ENCODE measurements at places on chromosomes 3 and 15.

- DNase-seq = no peak
These were observed 19.8 kb downstream of the TYRO3 start for GRCh38 chr15:41578736-41579383.

GRCh38 chr15:66928784-66929183 is 136.6 kb upstream of the SMAD3 start:
- no peak for DNase-seq

GRCh38 chr3:137787529-137787928 is 23.4 kb downstream of the SOX14 start:
- no peak for DNase-seq

- DNase-seq = no peak
These were observed 90.1 kb upstream of the RGMA start for GRCh38 chr15:93179072-93179471.

- DNase-seq = peak; percentile 22
These were observed 175.4 kb downstream of the MBNL1 start for GRCh38 chr3:152444029-152444641.

- no peak for DNase-seq
These were observed 851.2 kb upstream of the NR2F2 start for GRCh38 chr15:95479308-95479707.

DNA sequence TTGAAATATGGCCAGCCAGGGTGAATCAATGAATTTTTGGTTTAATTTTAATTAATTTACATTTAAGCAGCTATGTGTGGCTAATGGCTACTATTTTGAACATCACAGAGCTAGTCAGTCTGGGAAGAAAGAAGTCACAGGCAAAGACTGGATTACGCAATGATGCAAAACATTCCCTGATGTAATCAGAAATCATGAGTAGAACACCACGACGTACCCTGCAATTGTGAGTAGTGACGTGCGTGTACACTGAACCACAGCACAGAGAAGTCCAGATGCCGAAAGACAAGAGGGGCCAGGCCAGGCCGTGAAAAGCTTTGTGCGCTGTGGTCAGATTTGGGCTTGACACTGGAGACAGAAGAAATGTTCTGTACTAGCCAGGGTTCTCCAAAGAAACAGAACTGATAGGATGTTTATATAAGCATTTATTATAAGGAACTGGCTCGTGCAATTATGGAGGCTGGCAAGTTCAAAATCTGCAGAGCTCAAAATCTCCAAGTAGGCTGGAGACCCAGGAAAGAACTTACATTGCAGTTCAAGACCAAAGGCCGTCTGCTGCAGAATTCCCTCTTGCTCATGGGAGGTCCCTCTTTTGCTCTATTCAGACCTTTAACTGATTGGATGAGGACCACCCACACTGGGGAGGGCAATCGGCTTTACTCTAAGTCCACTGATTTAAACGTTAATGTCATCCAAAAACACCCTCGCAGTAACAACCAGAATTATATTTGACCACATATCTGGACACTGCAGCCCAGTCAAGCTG is 44.6 kb downstream of the SH3BP5 start:
- no peak for DNase-seq

DNA sequence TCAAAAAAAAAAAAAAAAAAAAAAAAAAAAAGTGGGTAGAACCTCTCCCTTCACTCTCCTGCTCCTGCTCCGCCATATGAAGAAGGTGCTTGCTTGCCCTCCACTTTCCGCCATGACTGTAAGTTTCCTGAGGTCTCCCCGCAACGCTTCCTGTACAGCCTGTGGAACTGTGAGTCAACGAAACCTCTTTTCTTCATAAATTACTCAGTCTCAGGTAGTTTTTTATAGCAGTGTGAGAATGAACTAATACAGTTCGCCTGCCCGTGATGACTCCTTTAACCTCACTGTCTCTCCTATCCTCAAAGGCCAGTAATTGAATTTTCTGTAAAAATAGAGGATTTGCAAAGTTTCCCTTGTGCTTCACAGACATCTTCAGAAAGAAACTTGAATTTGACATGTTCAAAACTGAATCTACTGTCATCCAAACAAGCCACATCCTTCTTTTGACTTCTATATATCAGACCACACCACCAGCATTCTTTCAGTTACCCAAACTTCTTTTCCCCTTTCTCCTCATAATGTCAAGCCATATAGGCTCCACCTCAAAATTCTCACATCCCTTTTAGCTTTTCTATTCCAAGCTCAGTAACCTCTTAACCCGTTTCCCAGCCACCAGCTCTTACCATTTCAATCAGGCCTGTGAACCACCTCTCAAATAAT is 44.3 kb downstream of the P2RY1 start:
- DNase-seq = no peak

DNA sequence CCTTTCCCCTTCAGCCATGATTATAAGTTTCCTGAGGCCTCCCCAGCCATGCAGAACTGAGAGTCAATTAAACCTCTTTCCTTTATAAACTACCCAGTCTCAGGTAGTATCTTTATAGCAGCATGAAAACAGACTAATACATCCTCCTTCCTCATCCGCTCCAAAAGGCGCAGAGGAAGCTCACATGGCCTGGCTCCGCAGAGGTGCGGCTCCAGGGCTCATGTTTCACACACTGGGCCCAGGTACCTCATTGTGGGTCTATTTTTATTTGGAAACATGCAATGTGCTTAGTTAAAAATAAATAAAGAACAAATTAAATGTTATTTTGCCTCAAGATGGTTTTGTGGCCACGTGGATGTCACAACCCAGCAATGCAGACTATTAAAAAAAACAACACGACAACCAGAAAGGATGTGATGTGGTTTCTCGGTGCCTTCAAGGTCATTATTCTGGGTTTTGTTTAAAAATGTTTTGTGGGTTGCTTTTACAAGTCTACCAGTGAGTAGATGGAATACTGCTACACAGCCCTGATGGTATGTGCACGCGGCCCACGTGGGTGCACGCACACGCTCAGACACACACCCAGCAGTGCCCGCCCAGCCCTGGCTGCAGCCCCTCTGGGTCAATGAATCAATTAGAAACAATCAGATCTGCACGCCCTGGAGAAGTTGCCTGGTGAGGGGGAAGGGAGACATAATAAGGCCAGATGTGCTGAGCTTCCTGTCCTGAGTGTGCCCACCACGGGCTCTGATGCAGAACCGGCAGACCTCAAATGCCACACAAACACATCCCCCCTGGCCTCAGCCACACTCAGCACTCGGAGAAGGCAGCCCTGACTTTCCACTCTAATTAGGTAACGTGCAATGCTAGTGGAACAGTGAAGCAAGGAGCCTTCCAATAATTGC is 140.1 kb downstream of the ADAMTS17 start:
- DNase-seq = no peak

DNA sequence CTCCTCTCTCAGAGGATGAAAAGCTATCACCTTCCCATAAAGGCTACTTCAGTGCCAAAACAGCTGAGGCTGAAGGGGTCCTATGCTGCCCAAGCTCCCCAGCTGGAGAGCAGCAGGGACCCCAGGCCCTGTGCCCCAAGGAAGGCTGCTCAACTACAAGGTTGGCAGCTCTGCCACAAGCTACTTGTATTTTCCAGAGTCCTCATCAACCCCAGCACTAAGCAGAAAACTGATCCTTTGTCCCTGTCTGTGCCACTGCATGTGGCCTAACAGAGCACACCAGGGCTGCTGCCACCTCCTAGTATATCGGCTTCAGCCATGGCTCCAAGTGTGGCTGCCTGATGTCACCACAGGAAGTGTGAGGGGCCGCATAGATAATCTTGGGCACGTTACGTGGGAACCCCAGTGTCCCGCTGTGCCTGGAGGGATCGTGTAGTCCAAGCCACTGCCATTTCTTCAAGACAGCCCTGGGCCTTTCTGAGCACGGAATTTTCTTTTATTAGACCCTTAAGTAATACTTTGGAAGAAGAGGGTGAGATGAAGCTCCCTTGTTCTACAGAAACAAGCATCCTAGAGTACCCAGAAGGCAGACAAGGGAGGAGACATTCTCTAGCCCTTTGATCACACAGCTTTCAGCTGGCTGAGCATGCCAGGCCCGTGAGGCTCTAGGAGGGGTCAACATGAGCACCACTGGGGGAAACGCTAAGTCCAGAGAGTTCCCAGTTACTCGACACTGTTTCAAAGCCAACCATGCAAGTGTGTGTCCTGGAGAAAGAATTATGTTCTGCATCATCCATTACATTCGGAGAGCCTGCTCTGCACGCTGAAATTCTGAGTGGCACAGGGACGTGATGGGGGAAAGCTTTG is 60.7 kb downstream of the CAPN7 start:
- no peak for DNase-seq

DNA sequence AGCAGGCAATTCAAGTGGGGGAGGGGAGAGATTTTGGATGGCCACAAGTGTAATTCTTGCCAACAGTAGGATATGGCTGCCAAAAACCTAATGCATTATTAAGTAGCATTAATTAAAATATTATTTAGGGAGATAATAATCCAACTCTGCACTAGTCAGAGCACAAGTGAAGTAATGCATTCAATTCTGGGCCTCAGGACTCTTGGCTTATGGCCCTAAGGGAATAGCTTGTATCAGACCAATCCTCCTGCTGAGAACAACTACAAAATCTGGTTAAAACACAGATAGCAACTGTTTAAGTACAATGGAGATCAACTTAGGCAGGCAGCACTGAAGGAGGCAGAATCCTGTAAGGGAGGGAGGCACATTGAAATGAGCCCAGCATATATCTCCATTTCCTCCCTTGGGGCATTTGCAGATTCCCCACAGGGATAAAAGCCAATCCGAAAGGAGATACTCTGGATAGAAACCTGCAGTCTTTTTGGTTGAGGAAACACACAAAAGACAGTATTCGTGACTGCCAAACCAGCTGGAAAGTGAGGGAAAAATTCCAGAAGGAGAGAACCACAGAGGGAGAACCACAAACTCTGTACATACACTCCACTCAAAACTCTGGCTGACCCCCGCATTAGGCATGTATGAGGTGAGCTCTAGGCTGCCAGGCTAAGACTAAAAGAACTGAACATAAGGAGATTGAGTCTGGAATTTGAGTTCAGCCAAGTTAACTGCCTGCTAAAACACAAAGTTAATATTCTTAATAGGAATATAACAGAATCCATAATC is 57.4 kb downstream of the ETFA start:
- DNase-seq = no peak

GRCh38 chr15:57079931-57080620 is 161.6 kb downstream of the TCF12 start:
- no peak for DNase-seq

- no peak for DNase-seq
These were observed 199.3 kb upstream of the BCL6 start for GRCh38 chr3:187944390-187945179.

DNA sequence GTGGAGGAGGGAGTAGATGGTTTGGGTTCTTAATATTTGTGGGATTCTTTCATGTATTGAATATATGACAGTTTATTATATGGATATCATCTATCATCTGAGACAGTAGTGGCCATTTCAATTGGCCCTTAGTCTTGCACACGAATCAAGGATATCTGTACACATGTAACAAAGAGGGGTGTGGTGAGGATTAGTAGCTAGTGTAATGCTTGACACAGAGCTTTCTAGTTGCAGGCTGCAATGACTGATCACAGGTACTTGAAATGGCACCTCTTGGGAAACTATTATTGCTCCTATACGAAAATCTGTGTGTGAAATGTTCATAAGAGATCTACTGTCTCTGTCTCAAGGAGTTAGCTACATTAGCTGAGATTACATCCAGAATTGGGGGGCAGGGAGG is 12.8 kb downstream of the TM4SF1 start:
- DNase-seq = no peak

GRCh38 chr15:56815247-56815646 is 81.9 kb upstream of the ZNF280D start:
- DNase-seq = no peak

DNA sequence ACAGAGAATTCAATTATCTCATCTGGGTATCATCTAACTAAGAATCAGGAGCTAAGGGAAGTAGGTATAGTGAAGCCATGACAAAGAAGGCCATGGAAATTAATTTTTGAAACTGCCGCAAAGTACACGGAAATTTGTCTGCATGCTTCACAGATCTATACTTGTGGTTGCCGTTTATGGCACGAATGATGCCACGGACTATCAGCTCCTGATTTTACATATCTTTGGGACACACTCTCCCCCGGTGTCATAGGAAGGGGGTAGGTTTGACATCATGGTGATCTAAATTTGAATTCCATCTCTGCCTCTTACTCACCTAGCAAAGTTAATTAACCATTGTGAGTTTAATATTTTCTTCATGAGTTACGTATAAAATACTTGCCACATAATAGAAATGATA is 14.0 kb downstream of the ARPP21 start:
- DNase-seq = no peak

GRCh38 chr15:91634179-91634578 is 219.3 kb upstream of the SLCO3A1 start:
- DNase-seq = no peak

GRCh38 chr3:58530354-58530865 is 6.6 kb downstream of the ACOX2 start:
- no peak for DNase-seq

- no peak for DNase-seq
These were observed 507.5 kb downstream of the SHQ1 start for GRCh38 chr3:72340476-72341379.

GRCh38 chr15:88042047-88042446 is 214.5 kb downstream of the NTRK3 start:
- no peak for DNase-seq
